ENCODE measurements at places on chromosomes 5 and 9.

- DNase-seq = no peak
Observed at GRCh38 chr5:126519637-126520592, 75.1 kb downstream of the ALDH7A1 start.

DNA sequence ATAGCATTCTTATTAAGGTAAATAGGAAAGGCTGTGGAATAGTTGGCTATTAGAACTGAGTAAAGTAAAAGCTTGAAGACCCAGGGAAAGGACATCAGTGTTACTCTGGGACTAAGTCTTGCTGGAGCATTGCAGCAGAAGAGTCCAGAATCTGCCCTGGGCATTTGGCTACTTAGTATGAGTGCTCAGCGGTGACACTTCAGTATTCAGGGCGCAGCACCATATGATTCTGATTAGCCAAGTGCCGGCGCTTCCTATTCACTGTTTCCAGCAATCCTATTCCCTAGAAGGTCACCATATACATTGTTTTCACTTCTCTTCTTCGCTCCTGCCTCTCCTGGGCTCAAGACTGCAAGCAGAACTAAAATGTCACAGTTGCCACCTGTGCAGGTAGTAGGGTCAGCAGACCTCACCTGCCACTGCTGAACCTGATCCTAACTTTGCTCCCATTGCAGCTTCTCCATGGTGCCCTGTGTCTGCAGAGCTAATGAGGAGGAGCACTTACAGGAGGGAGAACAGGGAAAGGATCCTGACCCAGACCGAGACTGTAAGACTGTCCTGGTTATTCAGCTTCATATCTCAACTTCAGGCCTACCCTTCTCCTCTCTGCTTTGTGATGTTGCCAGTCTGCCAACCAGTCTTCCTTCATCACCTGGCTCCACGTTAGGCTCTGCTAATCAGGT lies 313.6 kb upstream of the PIK3R1 start:
- DNase-seq = no peak

DNA sequence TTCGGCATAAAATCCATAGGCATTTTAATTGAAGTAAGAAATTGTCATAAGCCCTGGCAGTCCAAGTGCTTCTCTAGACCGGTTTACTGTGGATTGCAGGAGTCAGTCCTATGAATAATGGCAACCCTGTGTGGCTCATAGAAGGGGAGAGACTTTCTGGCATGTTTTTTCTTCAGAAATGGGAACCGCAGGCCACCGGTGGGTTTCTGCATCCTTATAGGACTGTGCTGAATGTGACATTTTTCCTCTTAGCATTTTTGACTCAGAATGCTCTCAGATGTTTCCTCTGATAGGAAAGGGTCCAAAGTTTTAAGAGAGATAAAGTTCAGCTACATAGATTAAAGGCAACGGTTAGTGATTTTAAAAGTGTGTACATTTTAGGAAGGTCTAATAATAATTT lies 6.3 kb downstream of the DAPK1 start:
- DNase-seq = no peak

- DNase-seq = no peak
Observed at GRCh38 chr9:134192311-134192950, 28.1 kb upstream of the RNU6ATAC start.

All from stimulated activated naive CD4-positive, alpha-beta T cell treated with Interleukin-2 at 50 U/mL for 16 hours (primary cell).